ENCODE measurements at places on chromosomes 11 and 22.

DNA sequence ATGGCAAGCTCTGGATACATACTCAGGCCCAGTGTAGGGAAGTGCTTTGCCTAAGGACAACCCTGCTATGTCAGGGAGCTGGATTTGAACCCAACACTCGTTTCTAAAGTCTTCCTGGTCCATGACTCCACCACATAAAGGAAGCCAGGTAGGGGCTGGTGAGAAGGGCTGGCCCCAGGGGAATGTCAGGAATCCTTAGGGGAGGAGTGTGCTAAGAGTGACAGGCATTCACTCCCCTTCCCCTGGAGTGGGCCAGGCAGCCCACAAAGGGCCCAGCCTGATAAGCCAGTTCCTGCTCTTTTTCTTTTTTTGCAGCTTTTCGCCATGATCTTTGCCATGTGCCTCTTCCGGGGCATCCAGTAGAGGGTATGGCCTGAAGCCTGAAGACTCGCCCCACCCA, 21.9 kb downstream of the TP53I11 start:
- DNase-seq = no peak

DNA sequence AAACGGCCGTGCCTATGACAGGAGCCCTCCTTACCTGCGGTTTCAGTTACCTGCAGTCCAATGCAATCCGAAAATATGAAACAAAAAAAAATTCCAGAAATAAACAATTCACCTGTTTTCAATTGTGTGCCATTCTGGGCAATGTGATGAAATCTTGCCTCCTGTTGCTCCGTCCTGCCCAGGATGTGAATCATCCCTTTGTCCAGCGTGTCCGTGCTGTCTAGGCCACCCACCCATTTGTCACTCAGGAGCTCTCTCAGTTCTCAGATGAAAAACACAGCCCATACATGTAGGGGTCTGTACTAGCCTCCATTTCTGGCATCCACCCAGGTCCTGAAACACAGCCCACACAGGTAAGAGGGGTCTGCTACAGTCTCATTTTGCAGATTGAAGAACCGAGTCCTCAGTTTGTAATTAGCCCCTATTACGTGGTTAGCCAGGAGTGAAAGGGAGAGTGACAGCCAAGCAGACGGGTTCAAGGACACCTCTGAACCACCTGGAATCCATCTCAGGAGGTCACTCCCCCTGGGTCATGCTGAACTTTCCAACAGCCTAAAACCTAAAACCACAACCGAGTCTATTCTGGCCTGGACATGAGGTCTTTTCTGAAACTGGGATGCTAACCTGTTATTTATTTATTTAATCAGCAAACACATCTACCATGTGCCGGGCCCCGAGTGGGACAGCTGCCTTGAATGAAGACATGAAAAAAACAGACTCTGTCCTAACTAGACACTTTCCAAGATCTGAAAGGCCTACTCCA, 317.2 kb downstream of the SHANK2 start:
- no peak for DNase-seq

- DNase-seq = peak; percentile 75
Measured at GRCh38 chr11:61147791-61148620, 13.2 kb downstream of the VPS37C start.

GRCh38 chr11:121321614-121322243, 29.2 kb downstream of the SC5D start:
- DNase-seq = peak; percentile 54

- no peak for DNase-seq
Measured at GRCh38 chr11:46658259-46658658, 40.9 kb downstream of the ATG13 start.
